ENCODE measurements at places on chromosomes 6 and 20. TPM values are rescaled to one million over a fixed set of nuclear protein-coding genes. Genes with fewer than 3 reads are reported as not detected.

TPX2 gene
- total RNA-seq, result 171 TPM

BLTP3A gene
- total RNA-seq, result 34.6 TPM

ADGRG6 gene
- total RNA-seq, result 0.13 TPM

RAB32 gene
- 10.5 TPM for total RNA-seq

SLC17A3 gene
- not detected for total RNA-seq

DNA sequence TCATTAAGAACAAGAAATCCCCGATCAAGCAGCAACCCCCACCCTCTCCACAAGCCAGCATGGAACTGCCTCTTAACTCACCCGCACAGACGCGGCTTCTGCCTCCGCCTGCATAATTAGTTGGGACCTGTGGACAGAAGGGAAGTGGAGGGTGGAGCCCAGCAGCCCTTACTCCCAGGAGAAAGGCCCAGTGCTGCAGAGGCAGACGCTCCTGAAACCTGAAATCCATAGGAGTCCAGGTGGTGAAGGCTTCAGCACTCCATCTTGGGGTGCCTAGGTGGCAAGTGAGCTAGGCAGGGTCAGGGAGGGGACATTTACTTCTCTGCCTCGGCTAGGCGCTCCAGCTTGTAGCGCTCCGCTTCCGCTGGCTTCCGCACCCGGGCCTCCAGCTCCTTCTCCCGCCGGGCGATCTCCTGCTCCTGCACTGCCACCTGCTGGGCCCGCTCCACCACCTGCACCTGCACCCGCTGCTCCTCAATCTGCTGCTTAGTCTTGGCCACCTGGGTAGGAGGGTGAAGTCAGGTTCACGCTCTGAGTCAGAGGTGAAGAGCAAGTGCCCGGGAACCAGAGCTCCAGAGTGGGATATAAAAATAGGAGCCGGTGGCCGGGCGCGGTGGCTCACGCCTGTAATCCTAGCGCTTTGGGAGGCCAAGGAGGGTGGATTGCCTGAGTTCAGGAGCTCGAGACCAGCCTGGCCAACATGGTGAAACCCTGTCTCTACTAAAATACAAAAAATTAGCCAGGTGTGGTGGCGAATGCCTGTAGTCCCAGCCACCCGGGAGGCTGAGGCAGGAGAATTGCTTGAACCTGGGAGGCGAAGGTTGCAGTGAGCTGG, 10.7 kb downstream of the TUBB start:
- no peaks in the 10 kb centered on the region for H3K27me3 ChIP-seq
- H3K4me3 ChIP-seq, result no peak overlapping the region
- DNase-seq, result peak; percentile 79
- 0 out of 3 replicates have a peak overlapping the region, but pooled peaks have one; percentile 18 for H3K27ac ChIP-seq

DNA sequence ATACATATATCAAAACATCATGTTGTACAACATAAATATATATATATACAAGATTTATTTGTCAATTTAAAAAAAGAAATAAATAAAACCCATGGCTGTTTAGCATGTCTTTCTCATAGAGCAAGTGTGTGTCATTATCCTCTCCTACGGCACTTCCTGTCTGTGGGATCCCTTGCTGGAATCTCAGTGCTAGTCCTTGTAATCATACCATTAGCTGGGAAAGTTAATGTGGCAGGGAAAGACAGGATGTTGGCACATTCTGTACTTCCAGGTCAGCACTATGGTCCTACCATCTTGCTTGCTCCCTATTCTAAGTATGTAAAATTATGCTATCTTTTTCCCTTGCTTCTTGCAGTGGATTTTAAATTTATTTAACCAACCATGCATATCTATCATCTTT, 9.5 kb upstream of the SLC17A3 start:
- no peaks in the 10 kb centered on the region for H3K27me3 ChIP-seq
- DNase-seq, result no peak
- H3K4me1 ChIP-seq, result no peaks in the 10 kb centered on the region
- no peak overlapping the region for H3K4me3 ChIP-seq
- no peaks in the 10 kb centered on the region for H3K36me3 ChIP-seq

GRCh38 chr6:146423452-146423851, 120.2 kb upstream of the RAB32 start:
- DNase-seq, result no peak
- H3K27me3 ChIP-seq, result no peaks in the 10 kb centered on the region
- no peak overlapping the region for H3K27ac ChIP-seq

DNA sequence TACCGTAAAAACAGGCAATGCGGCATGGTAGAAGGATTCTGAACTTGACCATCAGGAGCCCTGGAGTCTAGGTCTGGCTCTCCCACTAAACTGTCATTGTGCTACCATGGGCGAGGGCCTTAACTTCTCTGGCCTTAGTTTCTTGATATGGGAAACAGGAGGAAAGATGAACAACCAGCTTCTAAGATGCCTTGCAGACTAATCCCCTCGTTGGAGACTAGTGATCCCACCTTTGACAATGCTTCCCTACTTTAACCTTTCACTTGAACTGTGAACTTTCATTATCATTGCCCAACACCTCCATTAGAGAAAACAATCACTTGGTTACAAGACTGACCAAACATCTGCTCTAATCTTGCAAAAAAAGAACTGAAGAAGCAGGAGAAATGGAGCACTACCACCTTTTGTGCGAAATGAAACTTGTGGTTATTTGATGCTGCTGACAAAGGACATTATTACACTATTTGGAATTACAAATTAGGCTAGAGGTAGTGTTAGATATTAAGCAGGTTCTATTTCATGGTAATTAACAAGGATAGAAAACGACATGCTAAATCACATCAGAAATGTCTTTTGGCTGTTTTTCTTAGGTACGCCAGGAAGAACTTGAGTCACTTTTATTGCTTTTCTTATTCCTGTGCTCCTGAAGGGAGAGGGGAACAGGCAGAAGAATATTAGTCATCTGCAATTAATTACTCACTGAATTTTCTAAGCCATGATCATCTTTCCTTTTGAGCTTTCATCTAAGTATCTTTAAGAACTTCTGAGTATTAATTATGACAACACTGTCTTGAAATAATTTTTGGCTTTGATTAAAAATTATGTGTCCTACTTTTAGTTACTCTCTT, 39.1 kb upstream of the ARHGAP18 start:
- no peak overlapping the region for H3K4me3 ChIP-seq
- no peaks in the 10 kb centered on the region for H3K36me3 ChIP-seq
- no peak overlapping the region for H3K27ac ChIP-seq

GRCh38 chr6:10276106-10276505, 138.8 kb downstream of the TFAP2A start:
- H3K4me1 ChIP-seq, result no peaks in the 10 kb centered on the region
- no peaks in the 10 kb centered on the region for H3K27me3 ChIP-seq
- H3K36me3 ChIP-seq, result no peaks in the 10 kb centered on the region

DNA sequence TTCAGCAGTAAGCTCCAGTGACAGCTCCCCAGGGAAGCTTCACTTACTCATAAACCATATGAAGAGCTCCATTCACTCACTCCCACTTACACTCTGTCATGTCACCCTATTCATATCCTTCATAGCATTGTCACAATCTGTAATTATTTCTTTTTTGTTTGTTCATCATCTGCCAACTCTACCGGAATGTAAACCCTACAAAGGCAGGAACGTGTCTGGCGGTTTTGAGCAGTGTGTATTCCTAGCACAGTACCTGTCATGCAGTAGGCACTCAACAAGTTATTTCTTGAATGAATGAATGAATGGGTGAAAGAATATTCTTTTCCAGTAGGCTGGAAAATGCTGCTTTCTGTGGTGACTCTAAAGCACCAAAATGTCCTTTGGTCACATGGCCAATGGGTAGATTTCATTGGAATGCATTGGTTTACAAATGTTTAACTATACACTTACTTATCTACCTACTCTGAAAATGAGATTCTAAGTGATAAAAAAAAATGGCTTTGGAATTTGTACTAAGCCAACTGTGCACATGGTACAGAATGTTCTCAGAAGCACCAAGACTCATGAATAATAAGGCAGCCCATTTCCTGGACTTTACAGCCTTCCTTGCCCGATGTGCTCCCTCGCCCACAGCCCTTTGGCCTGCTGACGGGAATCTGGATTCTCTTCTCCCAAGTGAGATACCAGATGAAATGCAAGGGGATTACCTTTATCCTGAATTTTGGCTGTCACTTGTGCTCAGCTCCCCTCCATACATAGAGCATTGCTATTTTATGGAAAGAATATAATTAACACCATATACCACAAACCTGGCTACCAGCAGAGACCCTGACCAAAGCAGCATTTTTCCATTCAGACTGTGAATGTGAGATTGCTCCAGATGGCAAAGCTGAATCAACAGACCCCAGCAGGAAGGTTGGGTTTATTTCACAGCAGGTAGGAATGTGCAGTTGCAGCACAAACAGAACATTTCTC, 273.3 kb downstream of the ALDH8A1 start:
- peaks cover 5% of the 10 kb centered on the region for H3K27me3 ChIP-seq
- peaks cover 5% of the 10 kb centered on the region for H3K4me1 ChIP-seq
- no peaks in the 10 kb centered on the region for H3K36me3 ChIP-seq
- no peak for DNase-seq
- no peak overlapping the region for H3K27ac ChIP-seq

- no peaks in the 10 kb centered on the region for H3K27me3 ChIP-seq
- no peak overlapping the region for H3K27ac ChIP-seq
- no peaks in the 10 kb centered on the region for H3K4me1 ChIP-seq
- no peak overlapping the region for H3K4me3 ChIP-seq
- no peak for DNase-seq
Observed at GRCh38 chr20:34475979-34476736, 40.1 kb upstream of the DYNLRB1 start.

DNA sequence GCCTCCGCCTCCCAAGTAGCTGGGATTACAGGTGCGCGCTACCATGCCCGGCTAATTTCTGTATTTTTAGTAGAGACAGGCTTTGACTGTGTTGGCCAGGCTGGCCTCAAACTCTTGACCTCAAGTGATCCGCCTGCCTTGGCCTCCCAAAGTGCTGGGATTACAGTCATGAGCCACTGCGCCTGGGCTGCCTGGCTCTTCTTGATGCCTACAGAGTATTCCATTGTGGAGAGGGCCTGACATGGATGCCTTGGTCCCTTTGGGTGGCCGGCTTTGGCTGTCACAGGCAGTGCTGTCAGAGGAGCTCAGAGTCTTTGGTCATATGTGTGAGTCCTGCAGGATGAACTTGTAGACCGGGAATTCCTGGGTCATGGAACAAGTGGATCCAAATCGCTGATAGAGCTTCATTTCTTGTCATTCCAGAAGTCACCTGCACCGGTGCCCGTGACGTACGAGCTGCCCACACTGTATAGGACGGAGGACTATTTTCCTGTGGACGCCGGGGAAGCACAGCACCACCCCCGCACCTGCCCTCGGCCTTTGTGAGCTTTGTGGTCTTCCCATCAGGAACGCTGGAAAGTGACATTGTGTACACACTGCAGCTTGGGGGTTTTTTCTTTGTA, 55.1 kb downstream of the ADNP start:
- H3K4me3 ChIP-seq, result no peak overlapping the region
- H3K27me3 ChIP-seq, result no peaks in the 10 kb centered on the region
- H3K27ac ChIP-seq, result no peak overlapping the region
- no peaks in the 10 kb centered on the region for H3K36me3 ChIP-seq

GRCh38 chr6:15410126-15410391, 164.2 kb downstream of the JARID2 start:
- H3K4me3 ChIP-seq, result no peak overlapping the region
- peak; percentile 41 for DNase-seq
- H3K36me3 ChIP-seq, result peaks cover 19% of the 10 kb centered on the region
- no peaks in the 10 kb centered on the region for H3K27me3 ChIP-seq
- no peak overlapping the region for H3K27ac ChIP-seq

DNA sequence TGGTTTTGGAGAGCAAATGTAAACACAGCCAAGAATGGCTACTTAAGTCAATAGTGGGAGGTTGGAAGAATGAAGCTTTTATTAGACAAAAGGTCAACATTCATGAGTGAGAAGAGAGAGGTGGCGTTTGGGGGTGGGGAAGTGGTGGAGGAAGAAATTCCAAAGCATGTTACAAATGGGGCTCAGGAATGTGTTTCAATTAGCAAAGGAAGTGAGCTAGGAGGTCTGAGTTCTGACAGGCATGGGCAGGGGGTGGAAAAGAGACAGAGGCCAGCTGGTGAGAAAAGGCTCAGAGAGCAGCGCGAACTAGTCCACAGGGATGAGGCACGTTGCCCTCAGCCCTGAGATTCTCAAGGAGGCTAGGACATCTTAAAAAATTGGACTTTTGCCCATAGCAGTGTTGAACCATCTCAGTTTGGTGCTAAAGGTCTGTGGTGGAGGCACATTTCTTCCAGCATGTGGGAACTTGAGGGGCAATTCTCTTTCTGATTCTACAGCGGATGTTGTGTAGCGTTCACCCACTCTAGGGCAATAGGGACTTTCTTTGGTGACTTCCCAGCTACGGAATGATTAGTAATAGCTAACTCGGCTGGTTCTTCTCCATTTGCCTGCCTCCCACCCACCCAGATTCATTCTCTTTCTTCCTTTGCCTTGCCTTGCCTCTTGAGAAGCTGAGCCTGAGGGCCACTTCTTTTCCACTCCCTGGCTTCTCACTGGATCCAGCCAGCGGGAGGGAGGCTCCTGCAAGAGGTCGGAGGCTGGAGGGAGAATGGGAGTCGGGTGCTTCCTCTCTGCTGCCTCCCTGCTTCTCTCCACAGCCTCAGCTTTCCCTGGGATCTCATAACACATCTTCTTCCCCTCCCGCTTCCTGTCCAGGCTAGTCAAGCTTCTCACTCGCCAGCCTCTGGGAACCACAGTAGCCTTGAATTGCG, 45.1 kb upstream of the NEDD9 start:
- no peak for DNase-seq
- H3K4me3 ChIP-seq, result no peak overlapping the region
- peaks cover 50% of the 10 kb centered on the region for H3K27me3 ChIP-seq
- no peaks in the 10 kb centered on the region for H3K4me1 ChIP-seq
- no peak overlapping the region for H3K27ac ChIP-seq

GRCh38 chr6:156691018-156691417, 86.2 kb upstream of the ARID1B start:
- peaks cover 7% of the 10 kb centered on the region for H3K4me1 ChIP-seq
- no peak overlapping the region for H3K27ac ChIP-seq
- H3K27me3 ChIP-seq, result peaks cover 7% of the 10 kb centered on the region
- H3K4me3 ChIP-seq, result no peak overlapping the region

- H3K36me3 ChIP-seq, result peaks cover 19% of the 10 kb centered on the region
- DNase-seq, result no peak
- H3K4me3 ChIP-seq, result peak overlapping the region; percentile 53
- peak overlapping the region; percentile 81 for H3K27ac ChIP-seq
- peaks cover 31% of the 10 kb centered on the region for H3K4me1 ChIP-seq
- H3K27me3 ChIP-seq, result peaks cover 6% of the 10 kb centered on the region
Observed at GRCh38 chr6:33248643-33248931, 23.1 kb downstream of the VPS52 start.

- H3K27me3 ChIP-seq, result no peaks in the 10 kb centered on the region
- no peaks in the 10 kb centered on the region for H3K4me1 ChIP-seq
- no peak overlapping the region for H3K27ac ChIP-seq
- H3K4me3 ChIP-seq, result no peak overlapping the region
- no peaks in the 10 kb centered on the region for H3K36me3 ChIP-seq
- DNase-seq, result no peak
Observed at GRCh38 chr20:19840111-19840710, 82.2 kb downstream of the RIN2 start.
